Activated CD8-positive, alpha-beta memory T cell treated with anti-CD3 and anti-CD28 coated beads, Interleukin-2, amount 10 ng/mL, durations not matched to agents 7 days and 5 days (primary cell): ENCODE measurements at places on chromosomes 13 and 19. TPM values are rescaled to one million over a fixed set of nuclear protein-coding genes. Genes with fewer than 3 reads are reported as not detected.

DNA sequence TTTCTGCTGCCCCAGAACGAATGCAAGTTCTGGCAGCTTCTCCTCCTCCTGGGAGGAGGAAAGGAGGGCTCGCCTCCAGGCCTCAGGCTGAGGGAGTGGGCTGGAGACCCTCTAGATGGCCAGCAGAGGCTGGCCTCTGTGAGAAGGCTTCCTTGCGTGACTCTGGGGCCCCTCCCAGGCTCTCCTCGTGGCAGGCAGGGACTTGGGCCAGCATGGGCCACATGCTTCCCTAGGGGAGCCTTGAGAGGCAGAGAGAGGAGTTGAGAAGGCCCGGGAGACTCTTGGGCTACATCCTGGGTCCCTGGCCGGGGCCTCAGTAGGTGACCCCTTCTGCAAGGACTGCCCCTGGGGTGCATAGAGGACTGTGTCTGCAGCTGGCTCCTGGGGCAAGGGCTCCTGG, 25.9 kb downstream of the LYL1 start:
- DNase-seq, result no peak

Gene CDX2
- total RNA-seq, result not detected

GRCh38 chr19:51467864-51468544, 9.8 kb upstream of the SIGLEC8 start:
- DNase-seq, result no peak

- no peak for DNase-seq
Observed at GRCh38 chr19:2743099-2743498, 3.3 kb upstream of the SLC39A3 start.

- peak; percentile 79 for DNase-seq
Observed at GRCh38 chr13:40664350-40665125, 1.9 kb downstream of the FOXO1 start.

Gene CLEC4M
- not detected for total RNA-seq

DNA sequence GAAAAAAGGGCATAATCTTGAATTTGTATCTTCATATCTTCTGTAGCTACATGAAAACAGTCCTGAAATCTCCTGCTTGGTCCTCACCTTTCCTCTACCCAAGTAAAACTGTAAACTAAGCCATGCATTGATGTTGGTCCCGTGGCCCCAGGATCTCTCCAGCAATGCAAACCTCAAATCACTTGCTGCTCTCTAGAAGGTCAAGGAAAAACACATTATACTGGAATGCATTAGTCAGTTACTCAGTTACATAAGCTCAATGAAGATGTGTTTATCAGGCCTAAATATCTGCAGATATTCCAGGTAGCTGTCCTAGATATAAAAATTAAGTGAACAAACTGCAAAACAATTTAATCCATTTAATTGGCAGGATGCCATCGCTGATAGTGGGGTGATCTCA, 261.8 kb downstream of the ABCC4 start:
- DNase-seq, result no peak

Gene ELAVL3
- not detected for total RNA-seq

Gene TECR
- total RNA-seq, result 176 TPM

GRCh38 chr13:50275392-50276063, 260.3 kb downstream of the KCNRG start:
- no peak for DNase-seq

DNA sequence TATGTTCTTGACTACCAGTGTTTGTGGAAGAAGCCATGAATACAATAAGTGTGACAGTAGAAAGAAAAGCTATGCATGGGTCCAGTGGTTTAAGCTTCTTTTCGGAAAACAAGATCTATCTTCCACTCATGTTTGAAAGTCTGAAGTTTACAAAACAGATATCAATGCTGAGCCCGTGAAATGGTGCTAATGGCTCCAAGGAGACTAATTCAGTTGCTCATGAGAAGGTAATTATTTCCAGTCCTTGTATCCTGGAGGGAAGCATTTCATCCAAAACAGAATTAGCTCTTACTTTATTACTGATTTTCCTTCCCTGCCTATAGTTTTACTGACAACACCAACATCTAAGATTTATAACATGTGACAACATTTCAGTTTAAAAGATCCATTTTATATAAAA, 1364.9 kb downstream of the PCDH9 start:
- DNase-seq, result no peak

- no peak for DNase-seq
Observed at GRCh38 chr19:54667217-54667616, 4.4 kb downstream of the LILRB4 start.

GRCh38 chr19:48565090-48565489, 13.1 kb downstream of the SULT2B1 start:
- DNase-seq, result no peak

- no peak for DNase-seq
Observed at GRCh38 chr13:33838647-33839046, 20.7 kb downstream of the RFC3 start.

DNA sequence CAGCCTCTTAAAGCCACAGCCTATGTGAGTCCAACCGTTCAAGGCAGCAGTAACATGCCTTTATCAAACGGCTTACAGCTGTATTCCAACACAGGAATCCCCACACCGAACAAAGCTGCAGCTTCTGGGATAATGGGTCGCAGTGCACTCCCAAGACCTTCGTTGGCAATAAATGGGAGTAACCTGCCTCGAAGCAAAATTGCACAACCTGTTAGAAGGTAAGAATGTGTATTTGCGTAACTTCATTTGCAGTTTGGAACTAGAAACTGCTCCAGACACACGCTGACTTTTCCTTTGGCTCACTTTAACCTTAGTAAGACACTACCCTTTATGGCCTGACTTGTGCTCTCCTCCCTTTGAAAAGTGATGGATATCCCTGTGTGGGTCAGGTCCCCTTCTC, 63.4 kb downstream of the SLAIN1 start:
- no peak for DNase-seq

Gene NLRP11
- total RNA-seq, result not detected

Gene PAF1
- total RNA-seq, result 53.8 TPM

Gene PSPN
- 1.8 TPM for total RNA-seq

DNA sequence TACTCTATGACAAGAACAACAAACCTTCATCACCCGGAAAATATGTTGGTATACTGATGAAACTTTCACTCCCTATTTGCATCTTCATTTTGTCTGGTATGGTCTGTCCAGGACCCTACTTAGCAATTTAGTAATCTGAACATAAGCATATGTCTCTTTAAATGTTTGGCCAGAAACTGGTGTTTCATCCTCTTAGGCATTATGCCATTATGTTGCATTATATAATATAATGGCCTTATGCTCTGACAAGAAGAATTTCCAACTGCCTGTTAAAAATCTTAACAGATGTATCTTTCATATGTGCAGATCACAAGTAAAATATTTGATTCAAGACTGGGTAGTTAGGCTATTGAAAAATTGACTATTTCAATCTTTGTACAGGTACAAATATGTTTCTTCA, 610.6 kb upstream of the PRR20A start:
- no peak for DNase-seq

DNA sequence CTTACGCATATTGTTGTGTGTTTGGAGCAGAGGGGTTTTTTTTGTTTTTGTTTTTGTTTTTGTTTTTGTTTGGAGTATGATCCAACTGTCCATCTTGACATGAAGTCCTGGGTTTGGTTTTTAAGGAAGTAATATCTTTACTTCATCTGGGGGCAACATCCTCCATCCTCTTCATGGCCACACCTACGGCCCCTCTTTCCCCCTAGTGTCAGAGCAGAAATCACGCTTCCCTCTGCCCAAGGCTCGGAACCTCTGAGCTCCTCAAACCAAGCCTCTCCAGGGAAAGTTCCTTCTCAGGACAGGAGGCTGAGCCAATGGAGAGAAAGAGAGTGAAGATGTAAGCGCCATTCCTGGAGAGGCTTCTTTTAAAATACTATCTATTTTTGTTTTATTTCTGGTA, 58.6 kb upstream of the PDX1 start:
- no peak for DNase-seq

Gene AKAP8L
- 105 TPM for total RNA-seq

- DNase-seq, result no peak
Observed at GRCh38 chr13:77267362-77267761, 59.5 kb downstream of the MYCBP2 start.

GRCh38 chr13:45917019-45917418, 65.5 kb upstream of the SIAH3 start:
- DNase-seq, result no peak

GRCh38 chr13:53250272-53250875, 221.8 kb downstream of the OLFM4 start:
- no peak for DNase-seq

DNA sequence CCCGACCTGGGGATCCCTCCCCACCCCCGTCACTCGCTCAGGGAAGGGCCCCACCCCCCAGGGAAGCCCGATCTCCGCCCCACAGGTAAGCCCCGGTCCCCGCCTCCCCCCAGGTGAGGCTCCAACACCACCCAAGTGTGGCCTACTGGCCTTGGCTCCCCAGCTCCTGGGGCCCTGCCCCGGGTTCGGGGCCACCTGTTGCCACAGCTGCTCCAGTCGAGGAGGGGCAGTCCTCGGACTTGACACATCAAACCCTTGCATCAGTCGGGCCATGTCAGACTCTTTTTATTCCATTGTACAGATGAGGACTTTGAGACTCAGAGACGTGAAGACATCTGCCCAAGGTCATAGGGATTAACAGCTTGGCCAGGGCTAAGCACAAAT, 512 bp downstream of the CC2D1A start:
- peak; percentile 54 for DNase-seq

DNA sequence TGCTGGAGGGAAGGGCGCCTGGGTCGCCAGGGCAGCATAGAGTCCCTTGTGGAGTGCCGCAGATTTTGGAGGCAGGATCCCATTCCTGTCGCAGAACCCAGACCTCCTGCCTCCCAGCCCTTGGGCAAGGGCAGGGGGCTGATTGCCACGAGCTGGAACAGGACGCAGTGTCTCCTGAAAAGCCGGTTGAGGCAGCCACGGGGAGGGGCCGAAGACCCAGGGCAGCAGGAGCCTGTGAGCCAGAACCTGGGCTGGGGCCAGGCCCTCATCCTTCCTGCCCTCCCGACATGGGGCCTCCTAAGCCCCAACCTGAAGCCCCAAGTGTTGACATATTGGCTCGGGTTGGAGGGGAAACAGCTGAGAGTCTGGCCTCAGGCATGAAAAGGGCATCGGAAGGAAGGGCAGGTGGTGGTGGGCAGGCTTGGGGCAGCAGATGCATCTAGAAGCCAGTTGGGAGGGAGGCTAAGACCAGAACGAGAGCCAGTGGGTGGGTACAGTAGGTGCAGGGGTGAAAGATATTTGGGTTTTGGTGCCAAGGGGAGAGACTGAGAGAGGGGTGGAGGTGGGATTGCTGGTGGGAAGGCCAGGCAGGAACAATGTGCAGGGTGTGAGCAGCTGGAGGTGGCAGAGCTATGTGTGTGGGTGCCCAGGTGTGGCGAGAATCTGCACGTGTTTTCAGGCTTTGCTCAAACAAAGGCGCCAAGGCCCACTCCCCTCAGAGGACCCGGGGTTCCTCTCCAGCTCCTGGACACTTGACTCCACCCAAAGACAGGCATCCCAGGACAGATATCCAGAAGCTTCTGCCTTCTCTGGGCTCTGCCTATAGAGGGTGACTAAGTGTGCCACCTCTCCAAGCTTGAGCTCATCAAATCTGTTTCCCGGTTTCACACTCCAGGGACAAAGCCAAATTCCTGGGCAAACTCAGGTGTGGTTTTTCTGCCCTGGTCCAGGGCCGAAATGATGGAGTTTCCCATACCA, 1.4 kb upstream of the SBSN start:
- no peak for DNase-seq

GRCh38 chr13:44374348-44374712, 706 bp downstream of the SERP2 start:
- no peak for DNase-seq

DNA sequence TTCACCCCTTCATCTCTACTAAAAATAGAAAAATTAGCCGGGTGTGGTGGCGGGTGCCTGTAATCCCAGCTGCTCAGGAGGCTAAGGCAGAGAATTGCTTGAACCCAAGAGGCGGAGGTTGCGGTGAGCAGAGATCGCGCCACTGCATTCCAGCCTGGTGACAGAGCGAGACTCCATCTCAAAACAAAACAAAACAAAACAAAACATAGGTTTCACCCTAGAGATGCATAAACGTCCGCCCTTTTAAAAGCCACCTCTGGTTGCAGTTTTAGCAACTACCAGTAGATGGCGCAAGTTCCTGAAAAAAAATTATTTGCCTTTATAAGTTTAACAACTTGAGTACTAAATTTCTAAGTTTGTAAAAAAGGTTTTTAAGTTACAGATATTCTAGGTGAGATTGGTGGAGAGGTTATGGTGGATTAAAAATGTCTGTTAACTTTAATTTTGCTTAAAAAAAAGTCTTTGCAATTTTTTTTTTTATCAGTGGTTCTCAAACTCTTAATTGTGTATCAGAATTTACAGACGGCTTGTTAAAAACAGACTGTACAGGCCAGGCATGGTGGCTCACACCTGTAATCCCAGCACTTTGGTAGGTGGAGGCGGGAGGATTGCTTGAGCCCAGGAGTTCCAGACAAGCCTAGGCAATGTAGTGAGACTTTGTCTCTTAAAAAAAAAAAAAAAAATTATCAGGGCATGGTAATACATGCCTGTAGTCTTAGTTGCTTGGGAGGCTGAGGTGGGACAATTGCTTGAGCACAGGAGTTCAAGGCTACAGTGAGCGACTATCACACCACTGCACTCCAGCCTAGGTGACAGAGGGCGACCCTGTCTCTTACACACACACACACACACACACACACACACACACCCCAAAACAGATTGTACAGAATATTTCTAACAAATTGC, 42.1 kb downstream of the NAA16 start:
- peak; percentile 68 for DNase-seq
